Inflammatory macrophage (primary cell): ENCODE measurements at places on chromosomes 7 and 10.

DNA sequence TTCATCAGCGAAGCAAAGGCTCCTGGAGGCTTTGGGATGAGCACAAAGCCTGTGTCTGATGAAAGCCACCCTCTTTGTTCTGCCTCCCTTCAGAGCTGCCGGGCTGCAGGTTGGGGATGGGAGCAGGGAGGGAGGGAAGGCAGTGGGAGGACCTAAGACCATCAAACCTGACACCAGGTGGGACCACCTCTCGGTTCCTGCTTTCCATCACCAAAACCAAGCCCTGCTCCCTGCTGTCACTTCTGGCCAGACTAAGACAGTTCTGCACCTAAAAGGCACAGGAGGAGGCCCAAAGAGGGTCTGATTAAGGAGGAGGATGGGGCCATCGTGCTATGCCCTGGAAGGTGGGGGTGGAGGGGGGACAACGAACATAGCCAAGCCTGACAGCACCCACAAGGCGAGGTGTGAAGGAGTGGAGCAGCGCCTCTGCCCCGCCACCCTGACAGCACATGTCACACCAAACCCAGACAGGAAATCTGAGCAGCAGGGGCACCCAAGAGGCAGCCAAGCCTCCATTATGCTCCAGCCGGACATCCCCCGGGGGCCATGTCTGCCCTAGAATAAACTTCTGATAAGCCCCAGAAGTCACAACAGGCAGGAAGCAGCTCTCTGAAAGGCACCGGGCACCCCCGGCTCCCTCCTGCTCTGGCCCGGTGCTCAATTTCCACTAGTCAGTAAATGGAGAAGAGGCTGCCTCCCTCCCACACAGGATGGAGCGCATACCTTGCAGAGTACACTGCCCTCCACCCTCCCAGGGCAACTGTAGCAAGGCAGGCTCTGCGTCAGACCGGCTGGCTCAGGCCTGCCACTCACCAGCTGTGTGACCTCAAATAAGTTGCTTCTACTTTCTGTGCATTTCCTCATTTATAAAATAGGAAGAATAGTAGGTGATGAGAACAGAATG, 48.9 kb downstream of the DLG5 start:
- peak; percentile 22 for DNase-seq

DNA sequence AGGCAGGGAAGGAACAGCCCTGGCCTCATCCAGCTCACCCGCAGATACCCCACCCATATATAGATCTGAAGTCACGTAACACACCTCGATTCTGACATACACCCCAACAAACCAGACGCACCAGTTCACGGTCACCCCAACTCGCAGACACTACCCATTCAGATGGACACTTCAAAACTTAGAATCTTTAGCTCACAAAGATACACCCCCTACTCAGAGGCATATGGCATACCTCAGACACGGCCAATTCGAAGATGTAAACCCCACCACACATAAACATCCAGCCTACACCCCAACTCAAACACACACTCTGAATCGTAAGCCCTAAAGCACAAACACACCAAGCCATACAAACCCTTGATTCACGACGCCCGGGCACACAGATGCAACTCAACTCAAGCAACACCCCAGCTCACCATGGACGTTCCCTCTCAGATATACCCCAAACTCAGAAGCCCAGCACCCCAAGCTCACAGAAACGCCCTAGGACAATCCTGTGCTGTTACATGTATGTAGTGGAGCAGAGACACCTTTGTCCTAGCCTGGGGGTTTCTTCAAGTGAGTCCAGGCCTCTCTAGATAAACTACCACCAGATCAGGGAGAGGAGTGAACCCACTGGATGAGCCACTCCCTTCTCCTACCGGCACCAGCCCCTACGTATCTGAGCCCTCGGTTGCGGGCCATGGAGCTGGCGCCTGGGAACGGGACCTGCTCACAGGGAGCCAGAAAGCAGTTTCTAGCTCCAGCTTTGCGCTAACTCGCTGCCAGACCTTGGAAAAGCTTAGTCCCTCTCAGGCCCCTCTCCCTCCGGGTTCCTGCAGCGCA, 8.8 kb downstream of the PSD start:
- no peak for DNase-seq

- DNase-seq = peak; percentile 87
Measured at GRCh38 chr10:103199488-103199887, 6.4 kb upstream of the NT5C2 start.

GRCh38 chr10:99781734-99782429, 558 bp upstream of the ABCC2 start:
- no peak for DNase-seq

DNA sequence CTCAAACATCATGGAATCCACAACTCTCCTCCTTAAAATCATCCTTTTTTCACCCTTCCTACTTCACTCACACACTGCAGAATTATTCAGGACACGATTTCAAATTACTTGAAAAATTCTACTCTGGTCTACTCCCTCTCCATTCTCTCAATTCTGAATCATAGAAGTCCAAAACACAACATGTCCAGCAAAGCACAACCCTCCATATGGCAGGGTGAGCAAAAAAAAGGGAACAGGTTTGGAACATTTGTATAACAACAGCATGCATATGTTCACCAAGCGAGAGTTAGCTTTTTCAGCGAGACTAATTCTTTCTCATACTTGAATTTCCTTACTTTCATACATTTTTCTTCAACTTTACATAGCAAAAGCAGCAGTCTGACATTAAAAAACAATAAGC, 73.4 kb downstream of the ABI1 start:
- DNase-seq = no peak
